Cerebellar nuclear complex (tissue), 1 donor: ENCODE measurements at places on chromosomes 1 and 21.

DNA sequence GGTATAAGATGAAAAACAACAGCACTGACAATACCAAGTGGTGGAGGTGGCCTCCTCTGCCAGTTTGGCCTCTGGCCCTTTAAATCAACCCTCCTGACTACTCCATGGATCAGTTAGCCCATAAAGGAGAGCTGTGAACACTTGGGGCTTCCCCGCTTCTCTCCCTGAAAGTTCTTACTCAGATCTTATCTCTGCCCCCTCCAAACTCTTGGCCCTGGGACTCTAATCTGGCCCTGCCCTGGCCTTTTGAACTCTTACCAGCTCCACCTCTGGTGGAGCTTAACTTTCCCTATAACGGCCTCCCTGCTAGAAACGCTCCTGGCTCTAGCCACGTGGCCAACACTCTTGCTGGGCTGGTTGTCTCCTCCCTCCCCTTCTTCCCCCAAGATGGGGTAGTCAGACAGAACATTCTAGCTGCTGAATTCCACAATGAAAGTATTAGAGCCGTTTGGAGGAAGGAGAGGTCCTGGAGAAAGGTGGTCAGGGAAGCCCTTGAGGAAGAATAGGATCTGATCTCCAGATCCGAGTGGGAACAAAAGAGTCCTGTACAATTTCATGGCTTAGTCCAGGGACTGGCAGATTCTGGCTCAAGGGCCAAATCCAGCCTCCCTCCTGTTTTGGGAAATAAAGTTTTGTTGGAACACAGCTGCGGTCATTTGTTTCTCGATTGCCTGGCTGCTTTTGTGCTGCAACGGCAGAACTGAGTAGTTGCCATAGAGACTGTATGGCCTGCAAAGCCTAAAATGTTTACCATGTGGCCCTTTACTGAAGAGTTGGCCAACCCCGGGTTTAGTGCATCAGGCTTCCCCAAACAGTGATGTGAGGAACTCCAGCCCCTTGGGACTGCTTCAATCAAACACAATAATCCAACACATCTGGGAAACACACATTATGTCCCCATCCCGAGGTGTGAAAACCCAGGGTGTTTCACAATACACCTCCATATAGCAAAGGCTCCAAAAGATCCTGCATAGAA, 9.5 kb upstream of the PIGR start:
- DNase-seq: no peak

- no peak for DNase-seq
These were observed 583 bp upstream of the CACHD1 start for GRCh38 chr1:64469116-64469976.

DNA sequence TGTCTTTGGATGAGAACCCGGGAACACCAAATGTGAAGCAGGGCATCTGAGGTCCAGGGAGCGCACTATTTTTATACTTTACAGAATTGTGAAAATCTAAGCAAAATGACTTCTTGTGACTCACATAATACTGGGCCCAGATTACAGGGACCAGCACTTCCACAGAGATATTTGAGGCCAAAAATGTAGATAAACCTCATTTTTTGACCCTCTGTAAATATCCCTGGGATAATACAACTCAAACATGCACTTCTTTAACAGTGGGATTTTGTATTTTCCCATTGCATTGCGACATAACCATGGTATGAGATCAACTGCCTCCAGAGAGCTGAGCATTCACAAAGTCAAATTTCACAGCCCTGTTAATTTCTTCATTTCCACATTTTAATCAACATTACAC, 289.4 kb upstream of the ADGRL4 start:
- DNase-seq: no peak

DNA sequence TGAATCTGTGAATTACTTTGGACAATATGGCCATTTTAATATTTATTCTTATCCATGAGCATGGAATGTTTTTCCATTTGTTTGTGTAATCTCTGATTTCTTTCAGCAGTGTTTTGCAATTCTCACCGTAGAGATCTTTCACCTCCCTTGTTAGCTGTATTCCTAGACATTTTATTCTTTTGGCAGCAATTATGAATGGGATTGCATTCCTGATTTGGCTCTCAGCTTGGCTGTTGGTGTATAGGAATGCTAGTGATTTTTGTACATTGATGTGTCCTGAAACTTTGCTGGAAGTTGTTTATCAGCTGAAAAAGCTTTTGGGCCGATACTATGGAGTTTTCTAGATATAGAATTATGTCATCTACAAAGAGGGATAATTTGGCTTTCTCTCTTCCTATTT, 44.2 kb upstream of the NEGR1 start:
- no peak for DNase-seq

- no peak for DNase-seq
These were observed 36.6 kb downstream of the FOXO6 start for GRCh38 chr1:41397753-41398330.

GRCh38 chr1:215256936-215257679, 174.6 kb downstream of the KCNK2 start:
- DNase-seq: no peak
